GM12878 (cell line): ENCODE measurements at places on chromosomes 6 and 20. TPM values are rescaled to one million over a fixed set of nuclear protein-coding genes. Genes with fewer than 3 reads are reported as not detected.

DNA sequence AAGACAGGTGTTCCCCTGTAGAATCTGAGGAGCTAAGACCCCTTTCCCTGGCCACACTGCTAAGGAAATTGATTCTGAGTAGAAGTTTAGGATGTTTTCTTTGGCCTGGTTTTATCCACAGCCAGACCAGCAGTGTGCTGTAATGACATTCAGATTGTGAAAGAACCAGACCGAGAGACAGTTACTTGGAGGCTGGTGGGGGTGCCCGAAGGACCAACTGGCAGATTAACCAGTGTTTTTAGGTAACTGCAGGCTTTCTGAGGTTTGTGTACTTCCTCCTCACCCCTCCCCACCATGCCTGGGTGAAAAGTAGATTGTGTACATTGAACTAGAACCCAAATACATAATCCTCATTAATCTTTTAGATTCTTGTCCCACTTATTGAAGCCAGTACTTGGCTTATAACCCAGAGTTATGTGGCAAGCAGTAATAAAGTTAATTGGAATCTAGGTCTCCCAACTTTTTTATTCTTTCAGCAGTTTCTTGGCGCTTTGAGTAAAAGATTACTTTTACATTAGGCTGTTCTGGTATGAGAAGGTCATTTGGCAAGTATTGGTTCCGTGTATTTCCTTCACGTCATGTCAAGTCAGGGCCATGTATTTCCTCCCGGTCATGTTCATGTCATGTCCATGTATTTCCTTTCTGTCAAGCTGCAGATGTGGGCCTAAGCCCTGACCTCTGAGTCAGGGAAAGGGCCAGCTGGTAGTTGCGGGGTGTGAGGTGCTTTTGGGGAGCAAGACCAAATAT lies 93.7 kb downstream of the TCP11 start:
- DNase-seq, result no peak

DNA sequence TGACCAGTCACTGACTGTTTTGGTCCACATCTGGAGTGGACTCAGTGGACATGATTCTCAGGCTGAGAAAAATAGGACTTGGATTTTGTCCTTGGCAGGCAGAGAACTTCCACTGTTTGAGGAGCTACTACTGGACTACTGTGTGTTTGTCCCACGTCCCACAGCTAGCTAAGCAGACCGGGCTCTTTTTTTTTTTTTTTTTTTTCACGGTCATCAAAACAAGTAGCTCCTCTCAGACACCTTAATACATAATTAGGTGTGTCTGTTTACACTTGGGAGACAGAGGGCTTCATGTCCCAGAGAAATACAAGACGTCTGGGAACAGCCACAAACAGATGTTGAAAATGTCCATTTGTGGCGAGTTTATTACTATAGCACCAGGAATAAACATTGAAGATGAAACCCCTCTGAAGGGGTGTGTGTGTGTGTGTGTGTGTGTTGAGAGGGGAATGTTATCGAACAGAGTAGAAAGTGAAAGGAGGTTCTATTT lies 155.0 kb upstream of the SUPT3H start:
- no peak for DNase-seq

Gene MYB
- total RNA-seq, result 21.3 and 22.4 TPM in 2 replicates

- no peak for DNase-seq
Observed at GRCh38 chr6:80465513-80465912, 359.0 kb downstream of the BCKDHB start.

GRCh38 chr6:89144354-89144906 lies 1.4 kb upstream of the PM20D2 start:
- DNase-seq, result no peak

DNA sequence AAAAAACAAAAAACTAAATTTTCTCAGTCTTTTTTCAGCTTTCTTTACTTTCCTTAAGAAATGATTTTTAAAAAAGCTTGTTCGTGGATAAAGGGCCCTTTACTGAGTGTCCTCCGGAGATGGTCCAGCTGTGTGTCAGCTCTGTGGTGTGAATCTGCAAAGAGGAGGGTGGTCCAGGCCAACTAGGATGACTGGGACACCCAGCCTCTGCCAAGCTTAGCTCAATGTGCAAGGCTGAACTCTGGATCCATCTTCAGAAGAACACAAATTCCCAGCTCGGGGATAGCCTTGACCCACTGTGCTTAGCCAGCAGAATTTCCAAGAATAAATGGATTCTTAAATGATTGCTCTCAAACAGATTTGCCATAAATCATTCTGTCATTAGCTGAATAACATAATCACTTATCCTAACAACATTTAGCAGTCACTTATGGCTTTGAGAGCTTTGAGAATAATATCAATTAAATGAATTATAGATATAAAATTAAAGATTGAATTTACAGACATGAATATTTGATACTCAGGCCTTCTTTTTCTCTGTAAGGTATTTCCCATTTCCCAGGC lies 14.2 kb upstream of the CALHM5 start:
- no peak for DNase-seq

- no peak for DNase-seq
Observed at GRCh38 chr6:84403545-84403944, 176.1 kb upstream of the CEP162 start.

DNA sequence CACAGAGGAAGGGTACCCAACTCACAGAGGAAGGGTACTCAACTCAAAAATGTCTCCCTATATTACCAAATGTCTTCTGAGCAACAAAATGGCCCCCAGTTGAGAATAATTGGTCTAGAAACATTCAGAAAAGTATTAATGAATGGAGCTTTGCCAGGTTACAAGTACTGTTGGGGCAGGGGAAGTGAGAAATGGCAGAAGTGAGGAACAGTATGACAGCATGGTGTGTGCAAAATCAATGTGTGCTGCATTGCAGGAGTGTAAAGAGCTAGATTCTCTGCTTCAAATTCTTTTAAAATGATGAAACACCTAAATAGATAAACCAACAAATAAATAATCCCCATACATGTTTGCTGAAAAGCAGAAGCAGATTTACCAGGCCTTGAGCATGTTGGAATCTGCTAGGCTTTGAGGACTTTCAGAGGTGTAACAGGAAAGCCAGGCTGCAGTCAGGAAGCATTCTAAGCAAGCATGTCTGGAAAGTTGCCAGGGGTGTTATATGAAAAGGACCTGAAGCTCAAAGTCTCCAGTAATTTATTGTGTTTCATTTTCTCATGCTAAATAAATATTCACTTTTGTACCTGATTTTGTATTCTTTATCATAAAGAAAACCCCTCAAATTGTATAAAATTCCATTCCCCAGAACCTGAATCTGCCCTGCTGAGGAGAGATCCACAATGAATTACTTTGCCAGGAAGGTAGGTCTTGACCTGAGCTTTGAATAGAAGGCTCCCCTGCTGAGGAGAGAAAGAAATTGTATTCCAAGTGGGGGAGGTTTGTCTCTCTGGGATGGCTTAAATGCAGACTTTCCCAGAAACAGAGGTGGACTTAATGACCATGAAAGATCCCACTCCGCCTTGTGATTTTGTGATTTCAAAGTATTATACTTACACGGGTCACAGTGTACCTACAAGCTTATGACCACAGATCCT lies 265.0 kb upstream of the MARCKS start:
- DNase-seq, result no peak

Gene SMPDL3A
- total RNA-seq, result 0.13 TPM in 1 of 2 replicates, not detected in the other

GRCh38 chr6:72588155-72588554 lies 33.7 kb upstream of the KCNQ5 start:
- DNase-seq, result no peak

Gene HLA-F
- 302 and 313 TPM in 2 replicates for total RNA-seq

DNA sequence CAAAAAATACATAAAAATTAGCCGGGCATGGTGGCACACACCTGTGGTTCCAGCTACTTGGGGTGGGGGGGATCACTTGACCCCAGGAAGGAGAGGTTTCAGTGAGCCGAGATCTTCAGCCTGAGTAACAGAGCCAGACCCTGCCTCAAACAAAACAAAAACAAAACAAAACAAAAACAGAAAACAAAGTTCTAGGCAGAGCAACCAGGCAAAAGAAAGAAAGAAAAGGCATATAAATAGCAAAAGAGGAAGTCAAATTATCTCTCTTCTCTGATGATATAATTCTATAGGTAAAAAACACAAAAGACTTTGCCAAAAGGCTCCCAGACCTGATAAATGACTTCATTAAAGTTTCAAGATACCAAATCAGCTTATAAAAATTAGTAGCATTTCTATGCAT lies 446.9 kb downstream of the HAO1 start:
- DNase-seq, result no peak

Gene SMLR1
- 0.08 and 0.10 TPM in 2 replicates for total RNA-seq

- DNase-seq, result no peak
Observed at GRCh38 chr6:147077251-147077650, 127.0 kb upstream of the STXBP5 start.

DNA sequence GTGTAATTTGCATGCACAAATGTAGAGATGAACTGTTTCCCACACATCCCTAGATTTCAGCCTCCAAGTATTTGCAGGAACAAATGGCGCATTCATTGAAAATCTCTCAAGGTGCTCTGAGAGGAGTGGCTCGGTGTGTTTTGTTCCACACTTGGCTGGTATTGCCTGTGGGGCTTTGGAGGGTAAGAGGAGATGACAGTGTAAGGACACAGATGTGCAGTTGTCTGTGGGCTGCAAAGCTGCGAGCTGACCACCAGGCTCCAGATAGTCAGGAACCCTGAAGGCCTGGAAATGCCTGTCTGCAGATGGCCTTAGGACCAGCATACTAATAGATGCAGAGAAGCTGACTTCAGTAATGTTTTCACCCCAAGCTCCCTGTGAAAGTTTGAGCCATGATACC lies 57.7 kb upstream of the PBOV1 start:
- DNase-seq, result no peak

DNA sequence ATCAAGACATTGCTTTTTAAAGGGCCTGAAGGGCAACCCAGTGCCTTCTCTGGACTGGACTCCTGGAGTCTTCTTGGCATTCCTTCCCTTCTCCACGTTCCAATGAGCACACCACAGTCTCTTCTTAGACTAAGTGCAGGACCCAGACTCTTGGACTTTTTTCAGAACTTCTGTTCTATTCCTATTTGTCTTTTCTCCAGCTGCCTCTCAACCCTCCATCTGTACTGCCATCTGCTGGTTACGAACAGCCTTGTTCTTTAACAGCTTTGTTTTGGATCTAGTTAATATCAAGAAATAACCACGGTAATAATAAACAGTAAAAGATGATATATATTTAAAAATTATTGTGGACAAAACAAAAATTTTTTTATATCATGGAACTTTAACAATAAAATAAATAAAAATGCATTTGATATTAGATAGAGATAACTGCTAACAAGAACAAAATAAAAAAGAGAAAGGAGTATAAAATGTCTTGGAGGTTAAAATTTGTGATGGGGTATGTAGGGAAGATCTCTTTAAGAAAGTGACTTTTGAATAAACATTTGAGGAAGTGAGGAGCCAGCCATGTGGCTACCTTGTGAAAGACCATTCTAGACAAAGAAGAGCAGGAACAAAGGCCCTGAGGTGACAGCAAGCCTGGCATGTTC lies 105.1 kb upstream of the HCRTR2 start:
- no peak for DNase-seq

DNA sequence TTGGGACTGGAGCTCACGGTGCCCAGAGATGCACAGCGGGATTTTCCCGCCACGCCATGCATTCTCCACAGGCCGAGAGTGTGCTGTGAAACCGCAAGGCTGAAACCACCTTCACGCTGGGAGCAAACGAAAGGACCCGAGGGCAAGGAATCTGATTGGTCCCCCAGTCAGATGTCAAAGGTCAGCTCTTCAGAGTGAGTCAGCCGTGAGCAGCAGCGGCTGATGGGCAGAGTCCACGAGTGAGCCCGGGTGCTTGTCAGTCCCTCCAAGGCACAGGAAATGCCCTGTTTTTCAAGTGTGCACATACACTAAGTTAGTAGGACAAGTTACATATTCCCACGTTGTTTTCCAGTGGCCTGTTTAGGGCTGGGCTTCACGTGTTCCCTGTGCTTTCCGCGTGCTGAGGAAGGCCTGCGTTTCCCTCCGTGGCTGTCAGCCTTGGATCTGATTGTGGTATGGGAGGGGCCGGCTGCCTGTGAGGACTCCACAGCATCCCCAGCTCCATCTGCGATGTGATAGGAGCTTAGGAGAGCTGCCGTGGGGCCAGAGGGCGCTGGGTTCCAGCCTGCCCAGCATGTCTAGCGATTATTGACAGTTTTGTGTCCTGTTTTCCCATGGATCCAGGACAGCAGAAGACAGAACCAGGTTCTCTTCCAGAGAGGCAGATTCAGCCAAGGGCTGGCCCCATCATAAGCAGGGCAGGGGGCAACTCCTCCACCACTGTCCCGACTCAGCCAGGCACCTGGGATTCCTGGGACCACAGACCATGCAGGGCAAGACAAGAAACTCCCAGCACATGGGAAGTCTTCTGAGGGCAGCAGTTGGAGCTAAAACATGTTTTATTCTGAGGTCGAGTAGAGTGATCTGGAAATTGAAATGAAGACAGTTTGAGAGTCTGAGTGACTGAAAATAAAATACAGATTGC lies 38.2 kb upstream of the FRMD1 start:
- DNase-seq, result no peak

- no peak for DNase-seq
Observed at GRCh38 chr6:84912472-84913322, 148.3 kb upstream of the TBX18 start.

DNA sequence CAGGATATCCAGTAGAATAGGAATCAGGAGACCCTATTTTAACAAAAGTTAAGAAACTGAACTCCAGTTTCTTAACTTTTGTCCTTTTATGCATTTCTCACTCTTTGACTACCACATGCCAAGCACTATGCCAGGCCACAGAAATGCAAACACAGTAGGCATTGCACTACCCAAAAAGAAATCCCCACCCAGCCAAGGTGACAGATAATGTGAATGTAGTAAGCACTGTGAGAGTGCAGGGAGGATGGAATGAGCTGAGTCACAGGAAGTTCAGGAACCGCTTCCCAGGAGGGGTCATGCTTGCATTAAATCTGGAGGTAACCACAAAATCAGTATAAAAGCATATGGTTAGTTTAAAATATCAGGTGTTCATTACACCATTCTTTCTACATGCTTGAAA lies 20.1 kb upstream of the FAM83C start:
- DNase-seq, result peak; percentile 7

Gene ATP9A
- total RNA-seq, result 0.31 and 0.37 TPM in 2 replicates

Gene STMND1
- total RNA-seq, result not detected in 2 replicates
